Stimulated activated CD8-positive, alpha-beta memory T cell treated with anti-CD3 and anti-CD28 coated beads, Interleukin-2, amount 100 ng/mL, for 1 hour (primary cell): ENCODE measurements at places on chromosomes 12 and 14.

DNA sequence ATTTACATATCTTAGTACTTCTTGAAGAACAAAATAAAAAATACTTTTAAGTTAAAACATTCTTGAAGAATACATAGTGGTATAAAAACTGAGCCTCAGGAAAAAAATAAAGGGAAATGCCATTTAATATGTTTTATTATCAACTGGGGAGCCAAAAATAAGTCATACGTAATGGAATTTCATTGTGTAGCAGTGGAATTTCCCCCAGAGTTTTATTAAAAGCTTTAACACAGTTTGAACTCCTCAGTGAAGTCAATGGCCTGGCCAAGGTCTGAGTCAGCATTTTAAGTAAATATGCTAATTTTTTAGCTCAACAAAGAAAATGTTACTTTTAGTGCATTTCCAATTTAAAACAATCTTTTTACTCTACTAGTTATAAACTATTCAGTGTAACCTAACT is 350.1 kb upstream of the ATP2B1 start:
- no peak for DNase-seq

DNA sequence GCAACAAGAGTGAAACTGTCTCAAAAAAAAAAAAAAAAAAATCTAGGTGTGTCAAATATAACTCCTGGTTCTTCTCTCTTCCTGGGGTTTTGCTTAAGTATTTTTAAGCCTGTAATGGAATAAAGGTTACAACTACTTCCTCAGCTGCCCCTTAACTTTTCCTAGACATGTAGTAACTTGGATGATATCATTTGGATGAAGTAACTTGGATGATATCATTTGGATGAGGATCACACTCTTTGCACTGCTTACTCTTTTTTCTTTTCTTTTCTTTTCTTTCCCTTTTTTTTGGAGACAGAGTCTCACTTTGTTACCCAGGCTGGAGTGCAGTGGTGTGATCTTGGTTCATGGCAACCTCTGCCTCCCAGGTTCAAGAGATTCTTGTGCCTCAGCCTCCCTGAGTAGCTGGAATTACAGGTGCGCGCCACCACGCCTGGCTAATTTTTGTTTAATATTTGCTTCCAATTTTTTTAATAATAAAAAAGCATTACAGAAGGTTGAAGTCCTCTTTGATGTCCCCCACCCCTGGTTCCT is 775 bp upstream of the FAM186A start:
- DNase-seq = no peak

DNA sequence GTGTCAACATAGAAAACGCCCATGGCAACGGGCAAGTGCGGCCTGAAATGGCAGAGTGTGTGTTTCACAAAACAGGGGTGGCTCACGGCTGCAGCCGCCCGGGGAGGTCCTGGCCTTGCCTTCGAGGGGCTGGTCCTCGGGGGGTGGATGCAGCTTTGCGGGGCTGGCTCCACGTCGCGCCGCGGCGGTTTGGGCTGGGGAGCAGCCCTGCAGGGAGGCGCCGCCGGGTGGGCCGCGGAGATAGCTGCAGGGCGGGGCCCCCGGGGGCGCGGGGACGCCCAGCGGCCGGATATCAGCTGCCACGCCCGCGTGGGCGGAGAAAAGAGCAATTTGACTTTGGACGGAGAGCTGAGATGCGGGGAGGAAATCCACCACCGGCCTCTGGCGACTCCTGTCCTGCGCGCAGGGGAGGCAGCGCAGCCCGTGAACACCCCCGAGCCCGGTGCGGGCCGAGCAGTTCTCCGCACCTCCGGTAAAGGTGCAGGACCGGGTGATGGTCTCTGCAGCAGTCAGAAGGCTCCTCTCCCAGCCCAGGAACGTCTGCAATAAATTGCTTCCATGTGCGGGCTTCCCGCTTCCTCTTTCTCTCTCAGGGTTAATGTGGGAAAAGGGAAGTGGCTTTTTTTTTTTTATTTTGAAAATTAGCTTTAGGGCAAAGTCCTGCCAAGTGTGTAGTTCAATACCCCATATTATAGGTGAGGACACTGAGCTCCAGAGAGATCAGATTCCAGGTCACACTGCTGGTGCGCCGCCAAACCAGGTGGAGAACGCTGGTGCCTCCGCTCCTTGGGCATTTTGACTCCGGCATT is 110.5 kb downstream of the ARF6 start:
- DNase-seq = peak; percentile 63

DNA sequence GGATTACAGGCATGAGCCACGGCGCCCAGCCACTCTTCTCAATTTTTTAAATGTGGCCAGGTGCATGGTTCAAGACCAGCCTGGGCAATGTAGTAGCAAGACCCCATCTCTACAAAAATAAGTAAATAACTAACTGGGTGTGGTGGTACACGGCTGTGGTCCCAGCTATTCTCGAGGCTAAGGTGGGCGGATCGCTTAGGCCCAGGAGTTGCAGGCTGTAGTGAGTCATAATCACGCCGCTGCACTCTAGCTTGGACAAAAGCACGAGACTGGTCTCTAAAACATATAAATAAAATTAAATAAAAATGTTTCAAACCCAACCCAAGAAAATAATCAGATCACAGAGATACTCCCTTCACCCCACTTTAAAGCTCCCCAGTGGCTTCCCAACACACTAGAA is 8.9 kb downstream of the KDM2B start:
- no peak for DNase-seq

- no peak for DNase-seq
Measured at GRCh38 chr14:50113381-50114035, 2.9 kb downstream of the VCPKMT start.

GRCh38 chr12:58882826-58883225 is 37.5 kb downstream of the LRIG3 start:
- no peak for DNase-seq

- DNase-seq = no peak
Measured at GRCh38 chr12:12817616-12818015, 4.5 kb downstream of the DDX47 start.

GRCh38 chr12:30847259-30847658 is 79.3 kb upstream of the TSPAN11 start:
- DNase-seq = no peak

DNA sequence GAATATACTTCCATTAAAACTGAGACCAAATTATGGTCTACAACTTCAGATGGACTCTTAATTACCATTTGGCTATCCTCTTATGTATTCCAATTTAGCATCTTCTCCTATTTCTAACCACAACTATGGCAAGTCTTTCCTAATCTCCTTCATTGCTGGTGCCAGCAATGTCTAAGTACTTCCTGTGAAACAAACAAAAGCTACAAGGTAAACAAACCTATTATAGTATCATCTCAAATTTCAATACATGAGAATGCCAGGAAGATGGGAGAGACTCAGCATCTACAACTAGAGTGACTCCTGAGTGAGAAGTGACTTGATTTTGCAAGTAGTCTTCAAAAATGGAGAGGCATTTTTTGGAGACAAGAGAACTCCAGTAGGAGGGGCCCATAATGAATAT is 202.9 kb upstream of the ATXN7L3B start:
- DNase-seq = no peak

DNA sequence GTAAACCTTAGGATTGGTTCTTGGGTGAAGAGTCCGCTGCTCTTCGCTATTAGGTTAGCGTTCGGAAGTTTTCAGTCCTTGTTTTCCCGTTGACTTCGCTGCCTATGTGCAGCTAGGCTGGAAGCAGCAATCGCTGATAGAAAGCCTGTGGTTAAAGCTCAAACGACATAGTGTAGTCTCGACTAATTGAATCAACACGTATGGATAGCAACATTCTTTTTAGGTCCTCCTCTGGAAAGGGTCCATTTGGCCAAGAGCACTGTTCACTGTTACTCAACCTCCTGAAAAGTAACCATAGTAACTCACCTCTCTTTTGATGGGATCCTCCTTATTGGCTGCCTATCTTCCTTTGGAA is 355.5 kb downstream of the SNAPC1 start:
- DNase-seq = no peak

GRCh38 chr14:102717276-102717675 is 60.0 kb upstream of the TRAF3 start:
- DNase-seq = no peak

DNA sequence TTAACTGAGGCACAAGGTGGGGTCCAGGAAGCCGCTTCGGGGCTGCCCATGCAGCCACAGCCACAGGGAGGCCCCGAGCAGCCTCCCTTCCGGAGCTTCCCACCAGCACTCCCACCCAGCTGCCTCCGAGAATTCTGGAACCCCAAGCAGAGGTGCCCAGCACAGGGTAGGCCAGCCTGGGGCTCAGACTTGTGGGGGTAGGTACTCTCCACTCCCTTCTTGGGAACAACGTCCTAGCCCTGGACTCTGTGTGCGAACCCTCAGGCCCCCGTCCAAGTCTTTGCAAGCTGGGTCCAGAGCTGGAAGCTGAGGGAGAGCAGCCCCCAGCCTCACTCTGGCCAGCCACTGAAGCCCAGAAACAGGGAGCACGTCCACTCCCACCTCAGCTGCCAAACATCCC is 16.1 kb downstream of the ITPK1 start:
- DNase-seq = no peak

DNA sequence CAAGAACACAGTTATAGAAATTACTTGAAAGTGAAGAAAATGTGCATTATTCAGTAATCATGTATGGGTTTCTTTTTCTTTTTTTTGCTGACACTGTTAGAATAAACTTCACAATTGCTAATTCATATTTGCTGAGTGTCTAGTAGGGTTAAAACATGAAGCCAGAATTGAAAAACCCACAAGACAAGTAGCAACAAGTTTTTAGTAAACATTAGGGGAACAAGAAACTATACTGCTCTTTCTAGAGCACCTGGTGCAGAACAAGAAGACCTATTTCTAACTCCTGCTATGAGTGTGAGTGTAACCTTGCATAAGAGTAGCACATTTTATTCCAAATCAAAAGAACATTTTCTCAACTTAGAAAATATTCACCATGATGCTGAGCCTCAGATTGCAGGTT is 83.2 kb downstream of the ITPR2 start:
- no peak for DNase-seq

- no peak for DNase-seq
Measured at GRCh38 chr12:66735275-66735674, 56.4 kb upstream of the GRIP1 start.

- no peak for DNase-seq
Measured at GRCh38 chr12:88855301-88855700, 275.0 kb upstream of the KITLG start.

- DNase-seq = no peak
Measured at GRCh38 chr12:57148469-57149244, 1.2 kb upstream of the LRP1-AS start.

DNA sequence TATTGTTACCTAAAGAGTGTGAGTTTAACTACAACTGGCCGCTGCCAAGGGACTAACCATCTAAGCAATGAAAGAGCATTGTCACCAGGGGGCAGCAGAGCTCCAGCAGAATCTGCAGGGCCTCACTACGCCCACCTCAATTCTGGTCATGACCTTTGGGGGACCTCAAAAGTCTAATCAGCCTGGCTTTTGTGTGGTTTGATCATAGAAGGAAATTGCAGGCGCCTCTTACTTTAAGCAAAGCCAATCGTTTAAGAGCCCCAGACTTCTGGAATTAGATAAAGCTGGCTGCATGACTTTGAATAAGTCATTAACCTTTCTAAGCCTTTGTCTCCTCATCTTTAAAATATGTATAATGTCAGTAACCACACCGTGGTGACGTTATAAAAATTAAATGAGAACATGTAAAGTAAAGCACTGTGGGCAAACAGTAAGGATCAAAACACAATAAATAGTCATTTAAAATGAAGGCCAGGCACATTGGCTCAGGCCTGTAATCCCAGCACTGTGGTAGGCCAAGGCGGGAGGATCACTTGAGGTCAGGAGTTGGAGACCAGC is 58.6 kb downstream of the TBX3 start:
- DNase-seq = no peak

- no peak for DNase-seq
Measured at GRCh38 chr14:61596990-61597389, 98.3 kb upstream of the HIF1A start.

DNA sequence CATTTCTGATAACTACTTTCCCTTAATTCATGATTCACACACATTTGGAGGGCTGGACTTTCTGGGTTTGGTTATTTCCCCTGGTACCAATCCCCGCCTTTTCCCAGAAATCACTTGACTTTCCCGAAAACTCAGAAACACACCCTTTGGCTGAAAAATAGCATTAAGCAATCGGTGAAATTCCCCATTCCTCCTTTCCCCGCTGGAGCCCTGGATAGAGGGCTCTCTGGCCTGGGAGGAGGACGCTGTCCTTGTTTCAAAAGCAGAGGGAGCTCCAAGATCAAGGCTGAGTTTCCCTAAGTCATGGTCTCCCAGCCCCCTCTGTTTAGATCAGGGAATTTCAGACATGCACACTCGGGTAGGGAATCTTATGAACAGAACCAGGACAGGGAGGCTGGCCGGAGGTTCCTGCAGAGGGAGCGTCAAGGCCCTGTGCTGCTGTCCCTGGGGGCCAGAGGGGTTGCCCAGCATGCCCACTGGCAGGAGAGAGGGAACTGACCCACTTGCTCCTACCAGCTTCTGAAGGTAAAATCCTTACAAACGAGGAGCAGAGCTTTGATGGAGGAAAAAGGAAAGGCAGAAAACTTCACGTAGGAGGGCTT is at the start of gene C1S:
C1S (plus strand) TSS at position 366 of the 602 bp plus-strand sequence. CDS start 1,195 bp downstream, outside the sequence.
- DNase-seq = no peak

DNA sequence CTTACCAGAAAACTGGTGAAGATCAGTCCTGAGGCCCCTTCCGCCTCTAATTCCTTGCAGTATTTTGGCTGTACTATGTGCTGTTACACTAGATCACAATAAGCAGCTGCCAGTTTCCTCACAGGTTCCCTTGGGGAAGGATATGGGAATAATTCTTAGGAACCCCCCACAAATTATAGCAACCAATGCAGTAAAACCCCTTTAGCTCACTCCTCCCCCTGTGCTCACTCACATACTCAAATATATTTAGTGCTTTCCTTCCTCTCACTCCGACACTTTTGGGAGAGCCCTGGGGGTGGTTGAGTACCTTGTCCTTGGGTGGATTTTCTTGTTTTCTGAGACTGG is 162.7 kb downstream of the ETV6 start:
- no peak for DNase-seq

- DNase-seq = no peak
Measured at GRCh38 chr12:25578411-25579143, 25.5 kb upstream of the LMNTD1 start.

DNA sequence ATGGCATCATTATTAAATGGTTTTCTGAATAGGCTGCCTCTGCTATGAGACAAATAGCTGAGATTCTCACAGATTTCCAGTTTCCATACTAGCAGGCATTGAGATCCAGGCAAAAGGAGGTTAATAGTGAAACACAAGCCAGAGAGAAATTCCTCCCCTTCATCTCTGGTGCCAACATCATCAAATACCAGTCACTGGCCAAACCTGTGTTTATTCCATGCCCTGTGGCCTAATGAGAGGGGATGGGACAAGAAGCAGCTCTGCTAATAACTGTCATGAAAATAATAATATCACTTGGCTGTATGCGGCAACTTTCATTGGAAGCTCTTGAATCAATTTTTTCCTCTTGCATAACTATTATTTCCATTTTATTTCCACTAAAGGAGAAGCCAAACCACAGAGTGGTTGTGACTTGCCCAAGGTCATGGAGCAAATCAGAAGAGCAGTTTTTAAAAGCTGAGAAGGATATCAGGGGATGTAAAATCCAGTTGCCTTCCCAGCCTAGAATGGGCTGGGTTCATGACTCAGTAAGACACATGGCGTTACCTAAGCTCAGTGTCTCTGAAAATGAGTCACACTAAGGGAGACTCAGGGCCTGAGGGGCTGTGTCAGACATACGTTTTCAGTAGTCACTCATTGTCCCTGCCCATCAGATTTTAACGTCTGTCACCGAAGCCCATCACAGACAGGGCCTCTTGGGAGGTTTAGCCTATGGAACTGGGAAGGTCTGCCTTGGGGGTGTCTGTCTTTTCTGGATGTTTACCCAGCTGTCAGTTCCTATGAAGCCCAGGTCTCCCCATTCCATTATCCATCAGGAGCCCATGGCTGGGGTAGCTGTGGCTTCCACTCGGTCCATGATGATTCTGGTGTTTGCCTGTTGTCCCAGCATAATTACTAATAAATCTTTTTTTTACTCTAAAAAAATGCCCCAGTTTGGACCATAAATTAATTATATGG is 208.8 kb upstream of the EEA1 start:
- no peak for DNase-seq
